NCI-H748 treated with DMSO at 0.1 percent for 48 hours (cell line): ENCODE measurements at places on chromosomes 2 and 18.

- no peak for DNase-seq
Observed at GRCh38 chr2:8247905-8248622, 433.8 kb upstream of the ID2 start.

- DNase-seq: no peak
Observed at GRCh38 chr2:36596397-36596796, 1.6 kb downstream of the FEZ2 start.

- no peak for DNase-seq
Observed at GRCh38 chr2:154591294-154591820, 107.1 kb upstream of the KCNJ3 start.

DNA sequence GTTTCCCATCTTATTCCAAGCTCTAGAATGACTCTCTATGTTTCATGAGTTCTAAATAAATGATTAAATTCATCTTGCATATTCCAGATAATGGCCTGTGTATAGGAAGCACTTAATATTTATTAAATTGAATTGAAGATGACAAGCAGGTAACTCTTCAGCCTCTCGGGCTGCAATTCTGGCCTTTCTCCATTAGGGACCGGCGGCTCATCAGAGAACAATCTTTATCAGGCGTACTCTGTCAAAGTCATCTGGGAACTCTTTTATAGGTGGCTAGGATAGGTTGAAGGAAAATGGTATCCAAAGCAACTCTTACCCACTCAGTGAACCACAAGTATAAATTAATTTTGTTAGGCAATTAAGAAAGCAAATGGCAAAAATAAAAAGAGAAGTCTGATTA is 308.5 kb downstream of the NOL4 start:
- DNase-seq: no peak

DNA sequence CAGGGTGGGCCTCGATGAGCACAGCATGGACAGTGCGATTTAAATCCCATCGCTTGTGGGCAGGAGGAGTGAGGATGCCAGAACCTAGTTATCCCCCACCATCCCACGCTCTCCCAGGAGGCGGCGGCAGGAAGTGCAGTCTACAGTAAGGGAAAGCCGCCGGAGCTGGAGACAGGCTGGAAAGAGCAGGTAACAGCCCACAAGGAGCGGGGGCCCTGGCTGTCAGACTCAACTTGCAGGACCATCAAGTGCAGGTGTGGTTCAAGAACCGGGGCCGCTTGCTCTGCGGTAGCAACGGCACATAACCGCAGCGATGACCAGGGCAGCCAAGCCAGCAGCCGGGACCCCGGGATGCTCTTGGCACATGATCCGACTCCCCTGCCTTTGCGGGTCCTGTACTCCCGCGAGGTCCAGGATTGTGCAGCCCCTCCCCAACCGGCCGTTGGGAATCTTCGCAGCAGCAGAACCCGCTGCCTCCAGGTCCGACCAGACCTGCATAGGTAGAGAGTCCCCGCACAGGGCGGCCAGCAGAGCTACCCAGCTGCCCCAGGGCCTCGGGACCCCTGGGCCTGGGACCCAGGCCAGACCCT is 82.1 kb downstream of the BIN1 start:
- DNase-seq: peak; percentile 42

DNA sequence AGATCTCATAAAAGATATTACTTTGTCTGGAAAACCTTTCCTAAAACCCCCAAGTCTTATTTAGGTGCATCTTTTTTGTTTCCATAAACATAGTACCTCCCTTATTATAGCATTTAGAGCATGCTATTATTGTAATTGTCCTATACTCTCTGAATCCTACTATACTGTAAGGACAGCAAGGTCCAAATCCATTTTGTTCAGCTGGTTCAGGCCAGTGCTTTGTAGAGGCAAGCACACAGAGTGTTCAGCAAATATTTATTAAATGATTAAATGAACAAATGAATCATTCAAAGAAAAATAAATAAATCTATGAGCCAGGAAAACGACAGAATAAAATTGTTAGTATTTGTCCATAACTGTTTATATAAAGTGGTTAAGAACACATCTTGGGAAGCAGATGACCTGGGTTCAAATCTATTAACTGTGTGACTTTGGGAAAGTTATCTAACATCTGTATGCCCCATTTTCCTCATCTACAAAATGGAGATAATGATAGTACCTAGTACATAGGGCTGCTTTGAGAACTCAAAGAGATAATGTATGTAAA is 86.0 kb downstream of the COL3A1 start:
- DNase-seq: peak; percentile 46

DNA sequence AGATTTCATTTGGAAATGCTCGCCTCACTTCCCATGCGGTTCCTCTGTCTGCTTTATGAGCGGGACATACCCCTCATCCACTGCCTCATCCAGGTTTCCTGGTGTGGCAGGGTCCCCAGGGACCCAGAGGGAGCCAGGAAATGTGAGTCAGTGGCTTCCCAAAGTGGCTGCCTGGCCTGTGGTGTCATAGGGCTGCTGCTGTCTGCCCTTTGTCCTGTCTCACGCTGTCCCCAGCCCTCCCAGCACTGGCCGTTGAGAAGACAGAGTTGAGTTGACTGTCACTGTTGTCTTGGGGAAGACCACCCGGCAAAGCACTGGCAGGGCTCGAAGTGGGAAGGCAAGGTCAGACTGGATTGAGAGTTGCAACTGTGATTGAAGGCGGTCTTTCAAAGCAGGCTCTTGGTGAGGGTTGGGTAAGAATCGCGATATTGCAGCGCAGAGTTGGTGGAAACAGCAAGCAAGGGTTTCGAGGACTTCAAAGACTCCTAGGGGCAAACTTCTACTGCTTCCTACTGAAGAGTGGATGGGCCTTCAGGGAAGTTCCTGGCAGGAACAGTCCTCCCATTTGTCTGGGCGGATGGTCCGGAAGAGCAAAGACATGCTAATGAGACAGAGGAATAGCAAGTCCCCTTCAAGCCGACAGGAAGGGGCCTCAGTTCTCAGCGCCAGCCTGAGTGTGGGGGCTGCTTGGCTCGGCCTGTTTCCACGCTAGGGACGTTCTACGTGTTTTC is 33.9 kb downstream of the RAB31 start:
- no peak for DNase-seq
